ENCODE measurements at places on chromosomes 1 and 21. TPM values are rescaled to one million over a fixed set of nuclear protein-coding genes. Genes with fewer than 3 reads are reported as not detected.

The ZDHHC18 gene
- 73.3 TPM for total RNA-seq

The SIPA1L2 gene
- 0.78 TPM for total RNA-seq

The C1orf141 gene
- total RNA-seq: not detected

The KCNJ10 gene
- total RNA-seq: not detected

DNA sequence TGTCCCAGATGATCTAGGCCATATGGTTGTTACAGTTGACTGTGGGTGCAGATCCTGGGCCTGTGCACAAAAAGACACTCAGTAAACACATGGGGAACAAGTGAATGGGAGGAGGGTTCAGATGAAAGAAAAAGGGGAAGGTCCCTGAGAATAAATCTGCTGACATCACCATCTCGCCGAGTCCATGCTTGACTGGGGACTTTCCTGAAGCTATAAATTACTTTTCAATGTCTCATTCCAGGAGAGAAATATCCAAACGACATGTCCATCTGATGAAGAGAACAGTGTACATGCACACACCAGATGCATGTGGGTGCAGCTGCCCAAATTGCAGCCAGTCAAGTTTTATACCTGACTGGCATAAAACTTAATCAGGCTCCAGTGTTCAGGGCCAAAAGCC lies 109.0 kb downstream of the HIVEP3 start:
- no peak overlapping the region for H3K27ac ChIP-seq
- peaks cover 73% of the 10 kb centered on the region for H3K4me1 ChIP-seq
- H3K27me3 ChIP-seq: no peaks in the 10 kb centered on the region
- no peak overlapping the region for H3K4me3 ChIP-seq

- H3K4me3 ChIP-seq: no peak overlapping the region
- no peaks in the 10 kb centered on the region for H3K27me3 ChIP-seq
- no peak for DNase-seq
- H3K4me1 ChIP-seq: peaks cover 26% of the 10 kb centered on the region
- H3K27ac ChIP-seq: no peak overlapping the region
Observed at GRCh38 chr1:183889095-183889494, 84.2 kb downstream of the RGL1 start.

DNA sequence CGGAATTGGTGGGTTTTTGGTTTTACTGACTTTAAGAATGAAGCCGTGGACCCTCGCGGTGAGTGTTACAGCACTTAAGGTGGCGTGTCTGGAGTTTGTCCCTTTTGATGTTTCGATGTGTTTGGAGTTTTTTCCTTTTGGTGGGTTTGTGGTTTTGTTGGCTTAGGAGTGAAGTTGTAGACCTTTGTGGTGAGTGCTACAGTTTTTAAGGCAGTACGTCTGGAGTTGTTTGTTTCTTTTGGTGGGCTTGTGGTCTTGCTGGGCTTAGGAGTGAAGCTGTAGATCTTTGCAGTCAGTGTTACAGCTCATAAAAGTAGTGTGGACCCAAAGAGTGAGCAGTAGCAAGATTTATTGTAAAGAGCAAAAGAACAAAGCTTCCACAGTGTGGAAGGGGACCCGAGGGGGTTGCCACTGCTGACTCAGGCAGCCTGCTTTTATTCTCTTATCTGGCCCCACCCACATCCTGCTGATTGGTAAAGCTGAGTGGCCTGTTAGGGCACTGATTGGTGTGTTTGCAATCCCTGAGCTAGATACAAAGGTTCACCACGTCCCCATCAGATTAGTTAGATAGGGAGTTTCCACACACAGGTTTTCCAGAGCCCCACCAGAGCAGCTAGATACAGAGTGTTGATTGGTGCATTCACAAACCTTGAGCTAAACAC lies 20.9 kb downstream of the HENMT1 start:
- H3K27me3 ChIP-seq: no peaks in the 10 kb centered on the region
- H3K36me3 ChIP-seq: peaks cover 11% of the 10 kb centered on the region
- H3K4me3 ChIP-seq: no peak overlapping the region
- H3K27ac ChIP-seq: peak overlapping the region; percentile 5
- peak; percentile 23 for DNase-seq
- peaks cover 39% of the 10 kb centered on the region for H3K4me1 ChIP-seq

- no peak overlapping the region for H3K27ac ChIP-seq
- DNase-seq: no peak
- H3K4me1 ChIP-seq: peaks cover 20% of the 10 kb centered on the region
- peaks cover 3% of the 10 kb centered on the region for H3K27me3 ChIP-seq
Observed at GRCh38 chr1:67734323-67734690, 49.3 kb downstream of the GADD45A start.

All from activated CD4-positive, alpha-beta memory T cell treated with anti-CD3 and anti-CD28 coated beads, Interleukin-2, amount 10 ng/mL, durations not matched to agents 7 days and 5 days (primary cell).